NCI-H1105 treated with DMSO at 0.1 percent for 48 hours (cell line): ENCODE measurements at places on chromosomes 3 and 15.

DNA sequence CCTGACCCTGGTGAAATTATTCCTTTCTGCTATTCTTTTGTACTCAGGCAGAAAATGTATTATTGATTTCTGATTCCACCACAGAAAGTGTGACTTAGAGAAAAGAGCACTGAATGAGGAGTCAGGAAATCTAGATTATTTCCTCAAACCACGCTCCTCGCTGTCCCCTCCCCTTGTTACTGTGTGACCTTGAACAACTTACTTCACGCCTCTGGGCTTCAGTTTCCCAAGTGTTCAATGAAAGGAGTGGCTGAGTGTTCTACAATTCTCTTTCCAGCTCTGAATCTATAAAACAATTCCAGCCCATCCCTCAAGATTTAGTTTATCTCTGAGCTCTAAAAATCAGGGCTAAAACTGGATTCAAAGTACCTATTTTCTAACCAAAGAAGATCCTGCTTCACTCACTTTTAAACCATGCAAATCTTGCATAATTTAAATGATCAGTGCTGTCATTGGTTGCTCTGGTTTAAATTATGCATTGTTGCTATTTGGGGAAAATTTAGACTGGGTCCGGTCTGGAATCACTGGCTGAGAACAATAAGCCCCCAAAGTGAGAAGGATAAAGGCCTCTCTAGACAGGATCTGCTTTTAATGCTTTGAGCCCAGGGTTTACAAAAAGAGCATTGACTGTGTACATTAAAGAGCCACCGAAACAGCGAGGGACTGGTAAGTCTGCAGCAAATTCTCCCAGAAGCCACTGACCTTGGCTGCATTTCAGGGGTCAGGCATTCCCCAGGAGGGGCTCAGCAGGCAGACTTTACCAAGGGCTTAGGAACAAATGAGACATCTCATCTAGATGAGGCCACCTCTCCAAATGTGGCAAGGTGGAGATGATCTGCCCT is 3.2 kb downstream of the TNIK start:
- DNase-seq: no peak

GRCh38 chr3:179071027-179071322 is 634 bp downstream of the ZMAT3 start:
- DNase-seq: no peak

GRCh38 chr3:2554656-2555055 is 456.0 kb downstream of the CNTN4 start:
- DNase-seq: no peak

- DNase-seq: peak; percentile 35
Observed at GRCh38 chr3:125437631-125438435, 62.7 kb upstream of the ZNF148 start.

GRCh38 chr15:67839499-67839928 is 331 bp downstream of the RNU6-1 start:
- DNase-seq: peak; percentile 86

GRCh38 chr3:190747571-190747970 is 114.9 kb downstream of the GMNC start:
- DNase-seq: no peak

DNA sequence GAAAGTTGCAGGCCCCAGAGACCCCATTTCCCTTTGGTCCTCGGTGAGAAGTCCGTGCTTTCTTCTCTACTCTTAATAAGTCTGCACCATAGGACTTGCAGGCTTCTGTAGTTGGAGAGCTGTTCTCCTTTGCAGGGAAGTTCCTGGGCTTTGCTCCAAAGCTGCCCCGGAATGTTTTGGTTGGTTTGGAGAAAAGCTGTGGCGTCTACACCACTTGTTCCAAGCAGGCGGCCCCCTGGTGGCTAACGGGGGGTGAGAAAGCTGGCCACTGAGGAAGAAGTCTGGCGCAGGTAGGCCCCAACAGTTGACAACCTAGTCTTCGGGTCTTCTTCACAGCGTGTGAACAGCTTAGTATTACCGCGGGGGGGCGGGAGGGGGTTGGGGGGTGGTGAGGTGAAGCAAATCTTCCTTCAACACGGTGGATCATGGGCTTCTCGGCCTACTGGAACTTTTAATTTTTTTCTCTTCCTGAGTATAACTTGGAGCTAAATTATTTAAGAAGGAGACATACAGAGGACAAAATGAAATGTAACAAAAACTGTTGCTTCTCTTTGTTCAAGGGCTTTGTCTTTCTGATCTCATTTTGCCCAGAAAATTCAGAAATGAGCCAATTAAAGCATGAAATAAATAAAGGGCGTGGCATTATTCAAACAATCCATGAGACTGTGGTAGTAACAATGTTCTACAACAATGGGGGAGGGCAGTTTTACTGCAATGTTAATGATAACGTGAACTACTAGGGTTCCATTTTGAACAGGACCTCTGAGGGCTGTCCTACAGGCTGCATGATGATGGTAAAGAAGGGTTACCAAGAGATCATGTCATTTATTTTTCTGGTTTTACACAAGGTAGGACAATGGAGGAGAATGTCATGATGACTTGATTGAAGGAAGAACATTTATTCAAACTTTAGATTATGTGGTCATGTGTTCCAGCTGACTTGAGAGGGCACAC is 2.2 kb upstream of the THRB start:
- DNase-seq: no peak

- no peak for DNase-seq
Observed at GRCh38 chr15:67850994-67851571, 11.2 kb upstream of the RNU6-1 start.

DNA sequence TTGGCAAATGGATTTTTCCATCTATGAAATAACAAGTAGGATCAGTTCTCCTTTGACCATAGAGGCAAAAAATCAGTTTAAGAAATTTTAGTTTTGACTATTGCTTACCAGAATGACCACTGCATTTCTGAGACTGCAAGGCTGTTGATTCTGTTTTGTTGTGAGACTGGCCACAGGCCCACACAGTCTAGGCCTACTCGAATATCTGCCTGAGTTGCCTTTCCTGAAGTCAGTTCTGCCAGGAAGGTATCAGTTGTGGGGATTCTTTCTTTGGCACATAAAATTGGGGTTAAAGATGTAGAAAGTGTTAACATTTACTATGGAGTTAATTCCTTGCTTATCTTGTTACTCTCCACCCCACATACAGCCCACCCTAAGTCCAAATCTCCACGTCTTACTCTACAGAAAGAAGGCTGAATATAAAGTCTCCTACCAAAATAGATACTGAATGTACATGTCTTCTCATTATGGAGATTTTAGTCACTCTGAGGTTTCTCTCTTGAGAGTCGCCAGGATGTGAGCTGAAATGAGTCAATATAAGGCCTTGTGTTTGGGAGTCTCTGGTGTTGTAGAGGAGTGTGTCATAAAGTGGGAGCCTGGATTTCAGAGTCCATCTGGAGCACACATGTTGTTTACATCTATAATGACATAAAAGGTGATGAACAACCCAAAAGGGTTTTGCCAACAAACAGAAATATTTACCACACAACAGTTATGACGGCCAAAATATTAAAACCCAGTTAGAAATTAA is 45.0 kb upstream of the WWTR1 start:
- DNase-seq: no peak

DNA sequence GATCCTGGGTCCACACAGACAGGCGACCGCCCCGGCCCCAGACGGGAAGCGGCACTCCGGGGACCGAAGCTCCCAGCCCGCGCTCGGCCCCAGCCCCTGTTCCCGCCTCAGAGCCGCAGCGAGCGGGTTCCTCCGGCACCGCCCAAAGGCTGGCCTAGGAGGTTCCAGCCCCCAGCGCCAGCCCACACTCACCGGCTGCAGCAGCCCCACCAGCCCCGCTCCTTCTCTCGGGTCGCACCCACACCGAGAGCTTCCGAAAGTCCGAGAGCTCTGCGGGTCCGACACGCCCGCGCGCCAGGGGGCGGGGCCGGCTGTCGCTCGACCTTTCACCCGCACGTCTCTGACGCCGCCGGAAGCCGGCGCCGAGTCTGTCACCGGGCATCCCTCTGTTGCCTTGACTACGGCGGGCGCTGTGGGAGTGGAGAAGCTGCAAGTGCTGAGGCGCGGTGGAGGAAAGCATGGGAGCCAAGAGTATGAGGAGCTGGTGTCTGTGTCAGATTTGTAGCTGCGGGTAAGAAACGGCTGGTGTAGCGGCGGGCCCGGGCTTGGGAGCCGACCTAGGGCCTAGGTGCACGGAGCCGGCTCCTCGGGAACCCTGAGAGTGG is at the start of the genes EFL1 and SAXO2:
Gene EFL1, minus strand, starts transcription at position 313 of the 605 bp plus-strand sequence. CDS start 956 bp downstream, outside the sequence.
Gene SAXO2, plus strand, starts transcription at position 397 of the 605 bp plus-strand sequence. Its CDS starts 62 bp downstream, at position 459.
- peak; percentile 60 for DNase-seq

DNA sequence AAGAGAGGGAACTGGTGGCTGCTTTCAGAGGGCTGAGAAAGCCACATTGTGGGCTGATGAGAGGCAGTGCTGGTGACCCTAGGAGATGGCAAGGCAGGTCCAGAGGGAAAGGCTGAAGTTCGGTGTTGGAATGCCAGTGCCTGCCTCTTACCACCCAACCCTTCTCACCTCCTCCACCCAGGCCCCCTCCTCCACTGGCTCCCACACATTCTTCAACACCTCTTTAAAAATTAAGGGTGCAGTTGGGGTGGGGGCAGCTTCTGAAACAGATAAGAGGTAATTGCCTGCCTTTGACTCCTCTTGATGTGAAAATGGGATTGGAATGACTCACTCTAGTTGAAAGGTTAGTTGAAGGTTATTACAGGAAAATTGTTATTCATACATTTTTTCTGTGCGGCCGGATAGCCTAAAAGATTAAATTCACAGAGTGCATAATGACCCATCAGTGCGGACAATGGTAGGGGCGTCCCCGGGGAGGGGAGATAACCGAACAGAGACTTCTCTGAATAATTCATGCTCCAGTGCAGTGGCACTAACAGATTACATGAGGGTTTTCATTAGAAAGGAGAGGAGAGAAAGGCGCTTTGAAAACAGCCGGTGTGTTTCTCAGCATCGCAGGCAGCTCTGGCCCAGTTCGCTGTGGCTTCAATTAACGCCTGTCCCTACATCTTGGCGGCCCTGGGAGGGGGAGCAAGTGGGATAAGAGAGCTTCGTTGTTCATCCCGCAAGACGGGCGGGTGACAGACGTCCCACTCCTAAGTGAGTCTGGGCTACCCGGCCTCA is 212.4 kb downstream of the TLE3 start:
- DNase-seq: no peak

GRCh38 chr3:62496503-62496902 is 123.2 kb upstream of the FEZF2 start:
- no peak for DNase-seq

GRCh38 chr3:89098964-89099585 is 8.3 kb upstream of the EPHA3 start:
- DNase-seq: peak; percentile 52

GRCh38 chr3:87997966-87998365 is 60.8 kb downstream of the CGGBP1 start:
- no peak for DNase-seq

- no peak for DNase-seq
Observed at GRCh38 chr15:42151141-42151561, 5.3 kb downstream of the PLA2G4F start.

GRCh38 chr3:185470323-185470722 is 28.5 kb downstream of the TMEM41A start:
- no peak for DNase-seq

GRCh38 chr15:40949756-40950207 is 3.5 kb upstream of the CHAC1 start:
- DNase-seq: no peak

- DNase-seq: no peak
Observed at GRCh38 chr3:197428952-197429351, 126.8 kb downstream of the BDH1 start.

DNA sequence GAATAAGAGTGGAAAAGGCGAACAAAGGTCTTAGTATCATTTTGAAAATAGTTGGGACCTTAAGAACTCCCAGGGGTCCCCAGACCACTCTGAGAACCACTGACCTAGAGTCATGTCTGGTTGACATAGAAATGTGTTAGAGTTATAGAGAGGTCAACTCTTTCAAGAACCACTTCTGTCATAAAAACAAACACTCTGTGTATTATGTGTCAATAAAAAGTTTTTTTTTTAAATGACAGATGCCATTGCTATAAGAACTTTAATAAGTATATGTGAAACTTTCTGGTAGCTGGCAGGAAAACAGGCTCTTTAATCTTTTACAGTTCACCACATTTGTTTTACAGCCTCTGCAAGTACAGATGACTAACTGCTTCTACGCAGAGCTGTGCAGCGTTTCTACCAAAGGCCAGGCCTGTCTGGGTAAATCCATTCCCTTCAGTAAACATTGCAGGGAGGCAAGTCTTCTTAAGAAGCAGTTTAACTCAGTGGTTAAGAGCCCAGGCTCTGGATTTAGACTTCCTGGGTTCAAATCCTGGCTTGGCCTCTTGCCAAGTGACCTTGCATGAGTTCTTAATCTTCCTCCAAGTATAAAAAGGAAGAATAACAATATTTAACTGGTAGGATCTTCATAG is 56.6 kb downstream of the RFTN1 start:
- DNase-seq: no peak

- DNase-seq: no peak
Observed at GRCh38 chr15:42707068-42707467, 29.9 kb downstream of the CDAN1 start.

- no peak for DNase-seq
Observed at GRCh38 chr15:89230277-89230676, 8.9 kb upstream of the RLBP1 start.

- DNase-seq: no peak
Observed at GRCh38 chr3:40793730-40794129, 269.0 kb downstream of the ZNF621 start.

DNA sequence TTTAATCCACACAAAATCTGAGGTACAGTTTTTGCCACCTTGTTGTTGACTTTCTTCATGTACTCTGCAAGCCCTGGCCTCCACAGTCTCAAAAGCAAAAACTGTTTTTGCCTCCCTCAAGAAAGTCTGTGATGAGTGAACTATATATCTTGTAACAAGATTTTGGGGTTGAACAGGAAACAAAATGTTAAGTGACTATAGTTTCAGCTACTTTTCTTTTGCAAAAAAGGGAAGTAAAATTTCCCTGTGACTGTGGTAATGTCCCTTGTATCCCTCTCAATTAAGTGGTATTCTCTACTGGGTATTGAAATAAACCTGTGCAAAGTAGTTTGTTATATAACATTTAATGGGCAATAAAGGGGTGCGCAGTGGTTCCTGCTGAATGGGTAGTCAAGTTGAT is 21.3 kb upstream of the SCAANT1 start:
- no peak for DNase-seq

- no peak for DNase-seq
Observed at GRCh38 chr15:28861031-28861534, 12.6 kb upstream of the GOLGA6L7 start.

DNA sequence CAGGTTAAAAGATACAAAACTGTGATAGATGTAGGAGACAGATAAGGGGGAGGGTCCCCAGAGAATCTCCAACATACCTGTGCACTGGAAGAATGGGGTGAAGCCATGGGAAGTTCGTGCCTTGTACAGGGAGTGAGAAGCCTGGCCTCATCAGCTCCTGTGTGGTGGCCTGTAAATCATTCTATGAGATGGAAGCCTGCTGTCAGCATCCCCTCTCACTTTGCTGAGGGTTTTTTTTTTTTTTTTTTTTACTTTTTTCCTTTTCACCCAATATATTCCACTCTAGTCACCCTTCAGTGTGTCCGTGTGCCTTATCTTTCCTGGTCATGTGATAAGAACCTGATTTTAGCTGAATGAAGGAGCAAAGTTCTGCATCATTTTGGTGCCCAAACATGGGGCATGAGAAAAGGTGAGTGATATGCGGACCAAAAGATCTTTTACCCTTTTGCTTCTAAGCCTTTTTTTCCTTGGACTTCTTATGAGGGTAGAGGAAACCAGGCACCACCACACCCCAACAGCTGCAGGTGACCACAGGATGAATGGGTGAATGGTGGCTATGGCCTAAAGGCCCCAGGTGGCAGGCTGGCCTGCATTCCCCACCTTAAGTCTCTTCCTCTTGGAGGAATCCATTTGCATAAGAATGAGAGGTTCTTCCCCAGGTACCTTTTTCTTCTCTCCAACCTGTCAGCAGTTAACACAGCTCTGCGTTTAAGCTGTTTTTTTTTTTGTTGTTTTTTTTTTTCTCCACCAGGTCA is 1345.0 kb downstream of the NSUN3 start:
- no peak for DNase-seq
